ENCODE measurements at places on chromosomes 7 and 10.

DNA sequence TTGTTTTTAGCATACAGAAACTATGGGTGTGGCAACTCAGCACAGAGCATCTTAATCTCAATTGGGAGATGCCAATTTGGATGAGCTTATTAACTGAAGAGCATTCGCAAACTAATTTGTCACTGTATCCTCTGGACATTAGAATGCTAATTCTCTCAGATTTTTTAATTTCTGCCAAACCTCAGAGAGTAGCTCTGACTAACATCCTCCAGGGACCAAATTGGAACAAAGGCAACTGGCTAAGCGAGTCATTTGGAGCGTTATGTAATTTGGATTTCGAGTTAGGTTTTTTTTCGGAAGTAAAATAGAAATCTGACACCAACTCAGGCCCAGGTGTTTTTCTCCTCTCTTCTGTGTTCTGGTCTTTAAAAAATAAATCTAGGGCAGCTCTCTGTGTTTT, 201.9 kb downstream of the BMPER start:
- no peak for DNase-seq

- no peak for DNase-seq
Measured at GRCh38 chr7:41872966-41873365, 170.1 kb upstream of the INHBA start.

- no peak for DNase-seq
Measured at GRCh38 chr7:90843472-90843871, 247.4 kb downstream of the CDK14 start.

GRCh38 chr10:80415734-80416478, 7.6 kb downstream of the PRXL2A start:
- DNase-seq = no peak

GRCh38 chr7:156073366-156074052, 261.2 kb upstream of the SHH start:
- no peak for DNase-seq

DNA sequence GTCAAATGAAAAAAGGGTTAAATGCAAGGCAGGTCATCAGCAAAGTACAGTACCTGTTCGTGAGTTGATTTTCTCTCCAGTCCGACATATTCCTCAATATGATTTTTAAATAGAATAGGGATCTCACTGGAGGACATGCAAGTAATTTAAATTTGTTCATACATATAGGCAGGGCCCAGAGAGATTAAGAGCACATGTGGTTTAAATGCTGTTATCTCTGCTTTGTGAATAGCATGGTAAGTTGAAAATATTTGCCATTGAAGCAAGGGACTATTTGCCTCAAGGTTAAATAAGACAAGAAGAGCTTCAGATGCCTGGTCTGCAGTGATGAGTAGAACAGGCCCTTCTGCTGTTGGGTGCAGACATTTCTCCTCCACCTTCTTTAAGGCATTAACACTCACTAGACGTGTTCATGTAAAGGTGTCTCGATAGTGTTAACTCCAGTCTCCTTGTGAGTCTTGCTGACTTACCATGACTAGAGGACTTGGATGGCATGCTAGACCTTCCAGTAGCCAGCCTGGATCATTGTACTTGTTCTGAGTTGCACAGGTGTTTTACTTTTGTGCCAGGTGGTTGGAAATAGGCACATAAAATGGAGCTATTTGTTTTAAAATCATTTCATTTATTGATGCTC, 15.6 kb upstream of the AKR1C3 start:
- DNase-seq = no peak

GRCh38 chr7:95590387-95591248, 5.7 kb downstream of the PDK4 start:
- DNase-seq = no peak

GRCh38 chr10:47022311-47023131, 111.3 kb downstream of the PTPN20 start:
- DNase-seq = no peak

DNA sequence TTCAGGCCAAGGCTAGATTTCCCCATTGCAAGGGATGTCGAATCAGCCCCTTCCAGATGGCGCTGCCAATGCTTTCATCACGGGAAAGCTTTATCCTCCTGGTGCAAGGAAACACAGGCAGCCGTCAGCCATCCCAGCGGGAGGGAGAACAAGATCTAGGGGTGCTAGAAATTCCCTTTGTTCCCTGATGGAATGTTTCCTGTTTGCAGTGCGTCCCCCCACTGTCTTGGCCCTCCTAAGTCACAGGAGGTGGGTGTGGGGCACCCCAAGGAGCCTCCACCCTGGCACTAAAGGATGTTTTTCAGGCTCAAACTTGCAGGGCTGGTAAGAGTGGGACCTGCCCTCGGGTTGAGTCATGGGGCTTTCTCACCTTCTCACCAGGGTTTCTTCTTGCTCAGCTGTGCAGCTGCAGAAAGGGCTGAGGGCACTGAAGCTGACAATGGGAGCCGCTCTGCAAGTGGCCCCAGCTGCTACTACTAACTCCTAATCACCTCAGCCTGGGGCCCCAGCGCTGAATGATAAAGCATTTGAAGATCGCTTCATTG, 103.6 kb downstream of the PRPF18 start:
- no peak for DNase-seq

DNA sequence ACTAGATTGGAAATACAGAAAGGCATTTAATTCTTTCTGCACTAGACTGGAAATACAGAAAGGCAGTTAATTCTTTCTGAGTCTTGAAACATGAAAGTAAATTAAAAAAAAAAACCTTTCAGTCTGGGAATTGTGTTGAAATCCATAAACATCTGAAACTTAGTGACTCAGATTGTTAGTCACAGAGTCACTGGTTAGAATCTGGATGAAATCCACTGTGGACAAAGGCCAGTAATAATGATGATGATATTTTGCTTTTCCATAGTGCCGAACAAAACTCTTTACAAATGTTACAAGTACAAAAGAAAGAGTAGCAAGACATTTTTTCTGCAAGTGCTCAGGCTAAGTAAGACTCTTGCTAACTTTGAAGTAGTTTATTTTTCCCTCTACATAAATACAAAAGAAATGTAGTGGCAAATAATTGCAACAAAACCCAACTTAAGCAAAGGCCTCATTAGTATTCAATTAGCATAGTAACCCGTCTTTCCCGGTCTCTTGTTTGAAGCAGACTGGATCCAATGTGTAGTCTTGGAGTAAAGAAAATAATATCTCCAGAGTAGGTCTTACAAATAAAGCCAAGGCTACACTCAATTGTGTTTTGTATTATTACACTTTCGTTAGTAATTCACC, 5.8 kb upstream of the PRTFDC1 start:
- DNase-seq = peak; percentile 85

All from foreskin melanocyte (primary cell).